ENCODE measurements at places on chromosomes 7 and 10.

- DNase-seq, result no peak
Observed at GRCh38 chr7:29274146-29275017, 79.8 kb downstream of the CHN2 start.

DNA sequence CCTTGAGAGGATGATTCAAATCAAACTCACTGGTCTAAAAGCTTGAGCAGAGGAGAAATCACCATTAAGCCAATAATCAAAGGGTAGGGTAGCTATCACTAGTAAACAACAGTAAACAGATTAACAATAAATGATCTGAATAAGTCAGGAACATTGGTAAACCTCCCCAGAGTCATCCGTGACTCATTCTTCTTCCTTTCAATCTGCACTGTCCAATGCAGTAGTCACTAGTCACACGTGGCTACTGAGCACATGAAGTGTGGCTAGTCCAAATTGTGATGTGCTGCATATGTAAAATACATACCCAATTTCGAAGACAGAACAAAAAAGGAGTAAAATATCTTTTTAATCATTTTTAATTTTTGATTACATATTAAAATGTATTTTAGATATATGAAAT, 64.0 kb downstream of the ERCC6 start:
- no peak for DNase-seq

DNA sequence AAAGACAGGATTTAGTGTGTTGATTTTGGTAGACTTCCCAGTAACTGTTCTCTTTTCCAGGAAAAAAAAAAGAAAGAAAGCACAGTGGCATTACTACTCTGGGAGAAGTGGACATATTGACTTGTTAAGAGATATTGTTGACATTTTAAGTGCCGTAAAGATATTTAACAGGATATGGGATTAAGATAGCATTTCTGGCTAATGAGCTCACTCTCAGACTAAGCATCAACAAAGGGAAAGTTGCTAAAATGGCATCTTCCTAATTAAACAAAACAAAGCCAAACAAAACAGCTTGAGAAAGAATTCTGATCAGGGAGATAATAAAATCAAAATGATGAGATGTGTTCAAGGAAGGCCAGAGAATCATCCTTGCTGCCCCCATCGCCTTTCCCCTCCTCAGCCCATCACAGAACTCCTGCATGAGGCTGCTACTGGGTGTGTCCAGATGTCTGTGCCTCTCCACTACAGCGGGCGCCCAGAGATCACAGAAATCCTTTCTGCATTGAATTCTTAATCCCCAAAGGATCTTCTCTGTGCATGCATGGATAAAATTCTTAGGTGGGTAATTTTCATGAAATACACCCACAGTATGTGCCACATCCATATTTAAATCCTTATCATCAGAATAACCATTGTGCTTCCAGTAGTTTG, 270.5 kb downstream of the POU6F2 start:
- DNase-seq, result no peak

DNA sequence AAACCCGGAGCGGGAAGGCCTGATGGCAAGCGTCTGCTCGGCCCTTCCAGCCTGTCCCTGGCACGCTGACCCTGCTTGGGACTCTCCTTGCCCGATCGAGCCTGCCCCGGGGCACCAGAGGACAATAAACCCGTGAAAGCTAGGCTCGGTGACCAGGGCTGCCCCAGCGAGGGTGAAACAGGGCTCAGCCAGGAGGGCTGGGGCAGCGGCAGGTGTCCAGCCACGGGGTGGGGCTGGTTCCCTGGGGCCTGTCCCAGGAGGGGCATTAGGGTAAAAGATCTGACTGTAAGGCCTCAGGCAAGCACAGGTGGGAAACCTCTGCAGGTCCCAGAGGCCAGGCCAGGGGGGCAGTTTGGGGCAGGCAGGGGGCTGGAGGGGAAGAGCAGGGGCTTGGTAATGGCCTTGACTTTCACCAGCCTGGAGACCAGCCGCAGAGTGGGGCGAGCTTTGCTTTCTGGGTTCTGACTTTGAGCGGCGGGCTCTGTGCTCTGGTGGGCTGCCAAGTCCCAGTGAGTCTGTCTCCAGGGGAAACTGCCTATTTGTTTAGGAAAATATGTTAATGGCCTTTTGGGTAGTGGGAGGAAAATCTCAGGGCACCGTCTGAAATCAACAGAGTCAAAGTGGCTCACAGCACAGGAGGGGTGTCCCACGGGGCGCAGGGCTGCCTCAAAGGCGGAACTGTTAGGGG, 68.2 kb upstream of the INPP5A start:
- no peak for DNase-seq

DNA sequence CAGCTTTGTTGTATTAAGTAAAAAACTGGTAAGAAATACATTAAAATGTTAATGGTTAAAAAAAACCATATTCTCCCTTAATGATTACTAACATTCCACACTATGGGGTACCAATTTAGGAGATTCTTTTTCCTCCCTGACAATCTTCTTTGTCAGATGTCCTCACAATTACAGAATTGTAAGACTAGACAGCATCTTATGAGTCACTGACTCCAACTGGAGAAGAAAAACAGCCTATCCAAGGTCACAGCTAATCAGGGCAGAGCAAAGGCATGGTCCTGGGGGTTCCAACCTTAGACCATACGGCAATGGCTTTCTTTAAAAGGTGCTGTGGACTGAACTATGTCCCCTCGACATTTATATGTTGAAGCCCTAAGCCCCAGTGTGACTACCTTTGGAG, 127.6 kb downstream of the DLG5 start:
- no peak for DNase-seq

DNA sequence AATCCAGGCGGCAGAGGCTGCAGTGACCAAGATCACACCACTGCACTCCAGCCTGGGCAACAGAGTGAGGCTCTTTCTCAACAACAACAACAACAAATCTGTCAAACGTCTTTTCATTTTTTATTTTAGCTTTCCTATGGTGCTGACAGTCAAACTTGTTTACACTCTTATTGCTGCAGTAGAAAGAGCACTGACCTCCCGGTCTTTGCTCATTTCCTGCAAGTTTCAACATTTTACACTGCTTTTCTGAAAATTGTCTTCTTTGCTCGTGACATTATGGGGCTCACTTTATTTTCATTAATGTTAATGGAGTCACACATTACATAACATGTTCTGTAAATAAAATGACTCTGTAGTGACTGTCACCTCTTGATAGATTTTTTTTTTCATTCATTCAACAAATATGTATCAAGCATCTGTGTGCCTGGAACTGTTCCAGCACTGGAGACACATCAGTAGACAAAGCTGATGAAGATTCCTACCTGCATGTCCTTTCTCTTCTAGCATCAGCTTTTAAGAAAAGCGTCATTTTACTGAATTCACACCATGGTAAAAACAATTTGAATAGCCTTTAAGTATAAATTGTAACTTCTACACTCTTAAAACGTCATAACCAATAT, 277.3 kb downstream of the CELF2 start:
- DNase-seq, result no peak

GRCh38 chr7:124369310-124369709, 336.4 kb upstream of the TMEM229A start:
- no peak for DNase-seq

GRCh38 chr10:27746397-27747095, 927 bp upstream of the MKX start:
- no peak for DNase-seq

DNA sequence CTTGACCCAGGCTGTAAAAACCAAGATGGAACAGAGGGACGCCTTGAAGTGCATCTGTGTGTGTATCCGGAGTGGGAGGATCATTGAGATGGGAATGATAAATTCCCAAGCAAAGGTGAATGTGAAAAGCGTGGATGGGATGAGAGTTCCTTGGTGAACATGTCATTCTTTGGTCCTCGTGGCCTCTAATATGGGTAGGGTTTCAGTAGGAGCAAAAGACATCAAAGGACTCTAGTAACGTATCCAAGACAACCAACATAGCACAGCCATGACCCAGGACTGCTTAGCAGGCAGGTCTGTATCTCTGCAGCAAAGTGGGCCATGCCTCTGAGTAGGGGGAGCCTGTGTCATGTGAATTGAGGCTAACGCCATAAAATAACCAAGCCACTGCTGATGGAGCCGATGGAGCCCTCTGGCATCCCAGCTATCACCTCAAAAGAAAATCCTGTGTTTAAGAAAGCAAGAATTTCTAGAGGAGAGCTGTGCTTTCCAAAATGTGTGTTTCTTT, 98.6 kb downstream of the CCDC3 start:
- DNase-seq, result no peak

DNA sequence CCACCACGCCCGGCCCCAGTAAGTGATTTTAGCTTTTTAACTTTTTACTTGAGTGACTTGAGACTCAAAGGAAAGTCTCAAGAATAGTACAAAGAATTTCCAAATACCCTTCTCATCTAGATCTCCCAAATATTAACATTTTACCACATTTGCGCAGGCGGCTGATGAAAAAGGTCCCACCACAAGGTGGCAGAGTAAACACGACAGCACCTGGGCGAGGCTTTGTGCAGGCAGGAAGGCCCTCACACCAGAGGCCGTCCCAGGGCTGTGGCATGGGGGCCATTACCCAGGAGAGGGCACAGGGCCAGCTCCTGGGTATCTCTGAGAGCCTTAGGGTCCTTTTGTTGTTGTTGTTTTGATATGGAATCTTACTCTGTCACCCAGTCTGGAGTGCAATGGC, 50.0 kb upstream of the WIPI2 start:
- no peak for DNase-seq

GRCh38 chr10:103921750-103922195, 3.8 kb upstream of the STN1 start:
- DNase-seq, result no peak

DNA sequence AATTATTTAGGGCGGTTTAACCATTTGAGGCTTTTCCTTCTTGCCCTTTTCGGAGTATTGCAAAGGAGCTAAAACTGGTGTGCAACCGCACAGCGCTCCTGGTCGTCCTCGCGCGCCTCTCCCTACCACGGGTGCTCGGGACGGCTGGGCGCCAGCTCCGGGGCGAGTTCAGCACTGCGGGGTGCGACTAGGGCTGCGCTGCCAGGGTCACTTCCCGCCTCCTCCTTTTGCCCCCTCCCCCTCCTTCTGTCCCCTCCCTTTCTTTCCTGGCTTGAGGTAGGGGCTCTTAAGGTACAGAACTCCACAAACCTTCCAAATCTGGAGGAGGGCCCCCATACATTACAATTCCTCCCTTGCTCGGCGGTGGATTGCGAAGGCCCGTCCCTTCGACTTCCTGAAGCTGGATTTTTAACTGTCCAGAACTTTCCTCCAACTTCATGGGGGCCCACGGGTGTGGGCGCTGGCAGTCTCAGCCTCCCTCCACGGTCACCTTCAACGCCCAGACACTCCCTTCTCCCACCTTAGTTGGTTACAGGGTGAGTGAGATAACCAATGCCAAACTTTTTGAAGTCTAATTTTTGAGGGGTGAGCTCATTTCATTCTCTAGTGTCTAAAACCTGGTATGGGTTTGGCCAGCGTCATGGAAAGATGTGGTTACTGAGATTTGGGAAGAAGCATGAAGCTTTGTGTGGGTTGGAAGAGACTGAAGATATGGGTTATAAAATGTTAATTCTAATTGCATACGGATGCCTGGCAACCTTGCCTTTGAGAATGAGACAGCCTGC, 3.1 kb downstream of the FZD1 start:
- no peak for DNase-seq

DNA sequence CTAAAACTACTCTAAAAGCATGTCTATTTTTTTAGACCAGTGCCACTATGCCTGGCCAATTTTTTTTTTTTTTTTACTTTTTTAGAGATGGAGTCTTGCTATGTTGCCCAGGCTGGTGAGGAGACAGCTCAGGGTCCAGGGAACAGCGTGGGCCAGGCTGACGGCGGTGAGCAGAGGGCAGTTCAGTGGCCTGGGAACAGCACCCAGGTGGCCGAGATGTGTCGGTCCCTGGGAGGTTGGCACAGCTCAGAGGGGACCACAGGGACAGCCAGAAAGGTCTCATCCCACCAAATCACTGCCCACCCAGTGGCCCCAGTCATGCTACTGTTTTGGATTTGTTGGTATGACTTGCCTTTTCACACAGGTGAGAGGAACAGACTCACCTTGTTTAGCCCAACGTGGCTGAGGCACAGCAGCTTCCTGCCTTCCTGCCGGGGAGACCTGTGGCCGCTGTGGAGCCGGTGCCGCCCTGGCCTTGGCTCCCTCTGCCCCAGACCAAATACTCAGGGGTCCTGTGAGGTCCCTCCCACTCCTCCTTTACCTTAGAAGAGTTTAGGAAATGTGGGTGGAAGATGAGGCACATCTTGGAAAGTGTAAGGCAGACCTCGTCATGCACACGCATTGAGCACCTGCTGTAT, 109.6 kb downstream of the PTPRE start:
- DNase-seq, result no peak

DNA sequence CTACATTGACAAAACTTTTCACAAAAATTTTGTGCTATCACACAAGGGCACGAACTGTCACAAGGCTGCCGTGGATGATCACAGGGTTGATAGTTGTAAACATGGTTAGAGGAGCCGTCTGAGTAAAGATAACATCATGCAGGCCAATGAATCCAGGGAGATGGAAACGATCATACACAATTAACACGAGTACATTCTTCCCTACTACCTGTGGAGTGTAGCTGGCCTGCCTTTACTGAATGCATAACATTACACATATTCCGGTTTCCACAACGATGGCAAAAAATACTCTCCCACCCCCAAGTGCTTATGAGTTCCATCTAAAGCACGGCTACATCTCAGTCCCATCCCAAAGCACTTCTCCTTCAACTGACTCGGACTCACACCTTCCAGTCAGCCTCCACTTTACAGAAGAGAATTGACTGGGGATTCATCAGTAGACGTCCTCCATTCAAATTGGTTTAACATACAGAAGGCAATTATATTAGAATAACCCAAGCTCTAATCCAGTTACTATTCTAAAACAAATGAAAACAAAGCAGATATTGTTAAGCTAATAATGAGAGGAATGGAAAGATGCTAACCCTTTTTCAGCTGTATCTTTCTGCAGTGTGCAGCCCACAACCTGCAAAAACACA, 69.0 kb downstream of the EZH2 start:
- DNase-seq, result no peak

GRCh38 chr10:130905386-130905785, 406.1 kb downstream of the TCERG1L start:
- no peak for DNase-seq

DNA sequence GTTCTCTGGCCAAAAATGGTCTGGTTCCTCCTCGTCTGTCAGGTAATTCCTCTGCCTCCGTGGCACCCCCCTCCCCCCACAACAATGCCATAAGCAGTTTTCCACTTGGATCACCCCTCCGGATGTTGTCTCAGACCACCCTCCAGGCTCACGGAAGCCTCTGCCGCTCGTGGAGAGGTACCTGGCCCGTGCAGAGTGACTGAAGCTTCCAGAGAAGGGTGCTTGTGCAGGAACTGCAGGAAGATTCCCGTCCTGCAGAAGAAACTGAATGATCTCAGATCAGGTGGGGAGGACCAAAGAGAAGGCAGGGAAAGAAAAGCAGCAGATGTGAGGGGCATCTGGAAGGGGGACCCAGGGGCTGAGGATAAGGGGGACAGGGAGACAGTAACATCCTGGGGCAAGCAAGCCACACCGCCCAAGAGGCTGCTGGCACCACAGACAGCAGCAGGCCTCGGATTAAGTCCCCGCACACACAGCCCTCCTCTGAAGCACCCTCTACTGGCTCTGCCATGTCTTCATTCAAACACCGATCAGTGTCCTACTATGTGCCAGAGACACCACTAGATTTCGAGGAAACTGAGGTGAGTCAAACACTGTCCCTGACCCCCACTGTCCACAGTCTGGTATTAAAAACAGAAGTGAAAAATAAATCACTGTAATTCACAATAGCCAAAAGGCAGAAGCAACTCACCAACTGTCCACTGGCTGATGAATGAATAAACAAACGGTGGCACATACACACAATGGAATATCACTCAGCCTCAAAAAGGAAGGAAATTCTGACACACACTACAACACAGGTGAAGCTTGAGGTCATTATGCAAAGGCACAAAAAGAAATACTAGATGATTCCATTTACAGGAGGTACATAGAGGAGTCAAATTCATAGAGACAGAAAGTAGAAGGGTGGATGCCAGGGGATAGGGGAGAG, 26.4 kb downstream of the KIAA1549 start:
- DNase-seq, result no peak
